NB4 (cell line): ENCODE measurements at places on chromosomes 1 and 21.

GRCh38 chr1:226474443-226475141 is 66.7 kb upstream of the PARP1 start:
- DNase-seq, result peak; percentile 64

GRCh38 chr1:58515794-58516401 is 30.6 kb downstream of the OMA1 start:
- peak; percentile 81 for DNase-seq

- DNase-seq, result no peak
Measured at GRCh38 chr1:158099185-158099584, 81.5 kb upstream of the CD1D start.

DNA sequence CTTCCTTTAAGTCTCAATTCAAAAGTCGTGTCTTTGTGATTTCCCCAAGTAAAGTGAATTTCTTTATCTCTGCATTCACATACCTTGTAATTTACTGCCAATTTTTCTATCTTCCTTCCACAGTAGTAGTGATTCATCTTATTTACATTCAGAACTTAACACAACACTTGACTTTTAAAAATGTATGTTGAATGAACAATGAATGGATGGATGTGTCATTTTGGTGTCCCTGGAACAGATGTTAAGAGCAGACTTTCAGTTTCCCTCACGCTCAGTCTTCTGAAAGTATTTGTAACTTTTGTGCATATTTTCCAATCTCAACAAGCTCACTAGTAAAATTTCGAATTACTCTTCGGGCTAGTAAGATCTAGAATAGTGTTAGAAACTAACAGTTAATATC is 352.0 kb downstream of the HHIPL2 start:
- no peak for DNase-seq

GRCh38 chr1:11650331-11650991 is 3.8 kb downstream of the FBXO2 start:
- peak; percentile 94 for DNase-seq

GRCh38 chr1:48629867-48630266 is 146.8 kb downstream of the BEND5 start:
- DNase-seq, result no peak

- DNase-seq, result no peak
Measured at GRCh38 chr21:32350211-32350980, 42.4 kb downstream of the URB1 start.

- DNase-seq, result no peak
Measured at GRCh38 chr1:74775735-74776134, 42.8 kb downstream of the TYW3 start.
